ENCODE measurements at places on chromosomes 2 and 18.
A peak's percentile ranks its signal among the peaks of the same experiment; 100 is the strongest.

GRCh38 chr2:118668431-118669424 is 178.7 kb downstream of the EN1 start:
- peak; percentile 8 for DNase-seq

DNA sequence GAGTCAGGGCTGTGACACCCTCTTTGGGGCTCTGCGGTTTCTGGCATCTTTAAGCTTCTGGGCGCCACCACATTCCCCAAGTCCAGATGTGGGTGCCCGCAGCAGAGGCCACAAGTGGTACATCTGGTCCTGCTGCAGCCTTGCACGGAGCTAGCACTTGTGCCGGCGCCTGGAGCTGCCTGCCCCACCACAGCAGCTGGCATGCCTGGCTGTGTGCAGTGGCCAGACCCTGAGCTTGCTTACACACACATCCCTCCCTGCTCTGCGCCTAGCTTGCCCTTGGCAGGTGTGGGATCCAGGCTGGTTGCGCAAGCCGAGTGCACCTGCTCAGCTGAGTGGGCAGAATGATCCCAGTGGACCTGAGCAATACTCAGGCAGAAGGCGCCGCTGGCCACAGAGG is 27.3 kb downstream of the SLC4A10 start:
- no peak for DNase-seq

- no peak for DNase-seq
Observed at GRCh38 chr2:146669735-146670134, 1175.1 kb upstream of the ACVR2A start.

DNA sequence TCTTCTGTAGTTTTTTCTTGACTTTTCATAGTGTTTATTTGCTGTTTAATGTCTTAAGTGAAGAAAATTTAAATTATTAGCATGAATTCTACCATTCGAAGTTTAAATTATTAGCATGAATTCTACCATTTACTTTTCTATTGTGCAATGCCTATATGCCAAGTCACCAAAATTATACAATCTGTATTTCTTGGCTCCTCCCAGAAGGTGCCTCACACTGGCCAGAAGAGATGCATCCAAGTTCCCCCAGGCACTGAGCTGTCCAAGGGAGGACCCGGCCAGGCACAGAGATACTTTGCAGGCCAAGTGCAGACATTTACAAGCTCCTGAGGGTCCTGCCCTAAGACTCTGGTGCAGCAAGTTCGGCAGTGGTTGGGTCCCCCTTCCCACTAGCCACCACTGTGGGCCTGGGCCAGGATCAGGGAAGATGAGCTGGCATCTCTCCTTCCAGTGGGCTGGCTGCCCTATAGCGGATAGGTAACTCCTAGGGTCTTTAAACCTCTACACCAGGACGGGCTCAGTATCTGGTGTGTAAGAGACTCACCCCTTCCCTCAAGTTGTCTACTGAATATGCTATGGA is 31.3 kb downstream of the TMEM247 start:
- no peak for DNase-seq

DNA sequence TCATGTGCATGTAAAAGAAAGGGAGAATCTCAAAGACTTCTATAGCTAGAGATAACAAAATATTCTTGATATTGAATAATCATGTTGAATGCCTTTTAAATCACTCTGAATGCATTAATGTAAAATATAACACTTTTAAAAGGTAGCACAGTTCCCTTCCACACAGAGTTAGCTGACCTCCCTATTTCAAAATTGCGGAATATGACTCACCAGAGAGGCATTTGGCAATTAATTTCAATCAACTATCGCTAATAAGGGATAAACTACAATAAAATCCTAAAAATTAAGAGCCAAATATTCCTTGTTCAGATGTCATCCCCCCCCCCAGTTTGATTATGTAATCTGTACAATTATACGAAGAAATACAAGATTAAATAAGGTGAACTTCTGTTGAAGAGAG is 29.3 kb downstream of the ZC3H15 start:
- DNase-seq: no peak

- DNase-seq: no peak
Observed at GRCh38 chr2:97673182-97673914, 3.8 kb downstream of the C2orf92 start.

DNA sequence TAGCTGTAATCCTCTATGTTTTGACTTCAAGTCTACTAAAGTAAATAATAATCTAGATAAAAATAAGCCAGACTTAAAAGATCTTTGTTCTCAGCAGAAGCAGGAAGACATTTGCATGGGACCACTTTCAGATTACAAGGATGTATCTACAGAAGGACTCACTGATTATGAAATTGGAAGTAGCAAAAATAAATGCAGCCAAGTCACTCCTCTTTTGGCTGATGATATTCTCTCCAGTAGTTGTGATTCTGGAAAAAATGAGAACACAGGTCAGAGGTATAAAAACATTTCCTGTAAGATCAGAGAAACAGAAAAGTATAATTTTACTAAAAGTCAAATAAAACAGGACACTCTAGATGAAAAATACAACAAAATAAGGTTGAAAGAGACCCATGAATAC is 338.4 kb downstream of the ZNF804A start:
- DNase-seq: no peak

DNA sequence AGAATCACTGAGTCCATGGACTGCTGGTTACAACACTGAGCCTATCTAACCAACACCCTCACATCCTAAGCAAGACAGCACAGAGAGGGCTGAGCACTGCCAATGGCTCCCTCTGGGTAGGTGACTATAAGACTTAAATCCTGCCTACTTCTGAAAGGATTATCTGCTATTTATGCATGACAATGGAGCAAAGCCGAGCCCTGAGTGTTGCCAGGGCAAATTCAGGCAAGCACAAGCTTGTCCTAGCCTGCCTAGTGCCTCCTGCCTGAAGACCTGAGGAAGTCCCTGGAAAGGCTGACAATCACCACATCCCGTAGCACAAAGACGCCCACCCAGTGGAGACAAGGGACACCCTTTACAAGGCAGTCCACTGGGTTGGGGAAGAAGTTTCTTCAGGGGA is 129.7 kb downstream of the OSR1 start:
- peak; percentile 7 for DNase-seq

All from SW480 (cell line).